Retinal pigment epithelial cell (primary cell): ENCODE measurements at places on chromosomes 1 and 21.

GRCh38 chr1:32874860-32875752 is 4.4 kb upstream of the FNDC5 start:
- no peak for DNase-seq

- no peak for DNase-seq
Measured at GRCh38 chr1:39901714-39902459, at the start of gene MYCL. MYCL (minus strand) TSS chr1:39901917; CDS start chr1:39901434, 483 bp downstream.

DNA sequence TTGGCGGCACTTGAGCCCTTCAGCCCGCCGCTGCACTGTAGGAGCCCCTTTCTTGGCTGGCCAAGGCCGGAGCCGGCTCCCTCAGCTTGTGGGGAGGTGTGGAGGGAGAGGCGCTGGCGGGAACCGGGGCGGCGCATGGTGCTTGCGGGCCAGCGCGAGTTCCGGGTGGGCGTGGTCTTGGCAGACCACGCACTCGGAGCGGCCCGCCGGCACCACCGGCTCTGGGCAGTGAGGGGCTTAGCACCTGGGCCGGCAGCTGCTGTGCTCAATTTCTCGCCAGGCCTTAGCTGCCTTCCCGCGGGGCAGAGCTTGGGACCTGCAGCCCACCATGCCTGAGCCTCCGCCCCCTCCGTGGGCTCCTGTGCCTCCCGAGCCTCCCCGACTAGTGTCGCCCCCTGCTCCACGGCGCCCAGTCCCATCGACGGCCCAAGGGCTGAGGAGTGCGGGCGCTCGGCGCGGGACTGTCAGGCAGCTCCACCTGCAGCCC is 673.7 kb upstream of the BRINP3 start:
- no peak for DNase-seq

DNA sequence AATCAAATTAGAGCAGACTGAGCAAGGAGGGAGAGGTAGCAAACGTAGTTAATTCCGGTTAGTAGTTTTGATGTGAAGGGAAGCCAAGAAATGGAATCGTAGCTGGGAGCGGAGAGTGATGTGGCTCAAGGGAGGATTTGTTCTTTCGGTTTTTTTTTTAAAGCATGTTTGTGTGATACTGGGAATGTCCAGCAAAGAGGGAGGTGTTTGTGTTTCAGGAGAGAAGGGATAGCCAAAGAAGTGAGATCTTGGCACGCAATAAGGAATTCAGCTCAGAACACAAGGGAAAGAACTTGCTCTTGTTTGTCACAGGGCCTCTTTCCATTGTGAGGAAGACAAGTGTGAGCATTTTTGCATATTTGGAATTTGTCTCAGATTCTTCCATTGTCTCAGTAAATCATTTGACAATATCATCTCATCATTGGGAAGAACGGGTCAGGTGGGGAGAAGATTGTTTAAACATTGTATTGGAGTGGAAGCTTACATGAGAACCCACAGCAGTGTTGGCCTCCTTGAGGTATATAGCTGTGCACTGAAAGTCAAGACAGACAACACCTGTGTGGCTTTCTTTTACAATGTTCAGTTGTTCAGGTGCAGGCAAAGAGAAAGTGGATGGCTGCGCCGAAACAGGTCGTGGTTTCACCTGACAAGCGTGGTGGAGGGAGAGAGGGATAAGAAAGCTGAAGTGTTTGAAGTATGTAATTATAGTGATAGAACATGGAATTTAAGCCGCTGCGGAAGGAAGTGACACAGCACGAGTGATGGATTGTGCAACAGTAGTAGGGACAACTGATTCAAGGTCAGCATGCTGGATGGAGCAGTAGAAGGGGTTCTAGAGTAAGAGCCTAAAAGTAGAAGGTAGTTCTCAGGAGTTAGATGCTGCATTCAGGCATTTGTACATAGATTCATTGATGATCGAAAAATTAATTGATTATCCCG is 25.4 kb downstream of the FMN2 start:
- no peak for DNase-seq

DNA sequence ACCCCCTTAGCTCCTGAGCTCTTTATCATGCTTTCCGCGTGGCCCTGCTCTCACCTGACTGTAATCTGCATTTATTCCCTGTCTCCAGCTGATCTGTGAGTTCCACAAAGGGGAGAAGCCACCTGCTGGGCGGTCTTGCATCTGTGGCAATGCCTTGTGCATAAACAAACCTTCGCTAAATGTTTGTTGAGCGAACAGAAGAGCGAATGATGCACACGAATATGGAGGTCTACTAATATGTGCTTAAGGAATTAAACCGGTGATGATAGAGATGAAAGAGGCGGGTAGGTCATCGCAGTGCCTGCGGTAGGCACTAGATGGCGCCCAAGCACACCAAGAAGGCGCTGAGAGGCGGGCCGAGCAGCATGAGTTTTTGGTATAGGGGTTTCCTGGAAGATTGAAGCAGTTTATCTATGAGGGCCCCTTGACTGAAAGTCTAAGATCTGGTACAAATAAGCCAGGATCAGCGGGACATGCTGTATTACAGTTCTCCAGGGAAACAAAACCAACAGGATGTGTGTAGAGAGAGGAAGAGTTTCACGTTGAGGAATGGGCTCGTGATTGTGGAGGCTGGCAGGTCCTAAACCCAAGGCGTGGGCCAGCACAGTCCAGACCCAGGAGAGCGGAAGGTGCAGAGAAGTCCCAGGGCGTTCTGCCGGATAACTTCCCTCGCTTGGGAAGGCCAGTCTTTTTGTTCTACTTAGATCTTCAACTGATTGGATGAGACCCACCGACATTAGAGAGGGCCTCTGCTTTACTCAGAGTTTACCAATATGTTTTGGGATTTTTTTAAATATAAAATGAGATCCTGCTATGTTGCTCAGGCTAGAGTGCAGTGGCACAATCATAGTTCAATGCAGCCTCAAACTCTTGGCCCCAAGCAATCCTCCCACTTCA is 34.7 kb downstream of the TOMM20 start:
- DNase-seq: no peak

GRCh38 chr1:214076708-214077065 is 88.9 kb downstream of the PROX1 start:
- DNase-seq: no peak

DNA sequence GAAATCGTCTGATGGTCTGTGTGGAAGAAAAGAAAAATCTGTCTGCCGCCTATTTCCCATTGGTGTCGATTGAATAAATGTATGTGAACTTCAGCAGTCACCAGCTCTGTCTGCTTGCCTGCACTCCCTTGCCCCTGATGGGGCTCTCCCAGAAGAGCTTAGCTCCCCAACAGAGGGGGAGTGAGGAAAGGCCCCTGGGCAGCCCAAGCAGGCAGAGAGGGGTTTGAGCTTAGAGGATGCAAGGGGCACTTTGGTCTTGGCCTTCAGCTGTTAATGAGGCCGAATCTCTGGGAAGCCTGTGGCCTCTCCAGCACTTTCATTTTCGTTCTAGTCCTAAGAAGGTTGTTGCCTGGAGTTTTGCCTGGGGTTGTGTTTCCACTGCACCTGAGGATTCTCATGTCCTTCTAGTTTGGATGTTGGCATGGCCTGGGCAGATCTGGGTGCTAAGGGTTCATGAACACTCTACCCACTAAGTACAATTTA is 2.8 kb downstream of the FOXD2 start:
- no peak for DNase-seq

DNA sequence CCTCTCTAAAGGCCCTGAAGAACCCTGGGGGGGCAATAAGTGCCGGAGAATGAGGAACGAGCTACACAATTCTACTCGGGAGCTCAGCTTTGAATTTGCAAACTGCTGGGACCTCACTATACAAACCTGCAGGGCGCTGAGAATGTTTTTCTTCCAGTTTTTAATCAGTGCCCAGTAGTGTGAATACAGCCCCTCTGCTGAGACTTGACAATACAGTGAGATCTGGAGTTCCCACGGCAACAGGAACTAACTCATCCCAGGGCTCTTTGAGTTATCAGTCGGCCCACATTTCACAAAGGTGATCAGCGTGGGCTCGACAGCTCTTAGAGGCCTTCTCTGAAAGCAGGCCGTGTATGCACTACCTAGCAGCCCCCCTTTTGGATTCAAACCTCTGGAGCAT is 41.7 kb downstream of the TMEM53 start:
- DNase-seq: no peak
